Activated CD4-positive, alpha-beta T cell treated with anti-CD3 and anti-CD28 coated beads, Interleukin-2, amount 50 U/mL, for 24 hours (primary cell): ENCODE measurements at places on chromosomes 1 and 21.
A peak's percentile ranks its signal among the peaks of the same experiment; 100 is the strongest.

DNA sequence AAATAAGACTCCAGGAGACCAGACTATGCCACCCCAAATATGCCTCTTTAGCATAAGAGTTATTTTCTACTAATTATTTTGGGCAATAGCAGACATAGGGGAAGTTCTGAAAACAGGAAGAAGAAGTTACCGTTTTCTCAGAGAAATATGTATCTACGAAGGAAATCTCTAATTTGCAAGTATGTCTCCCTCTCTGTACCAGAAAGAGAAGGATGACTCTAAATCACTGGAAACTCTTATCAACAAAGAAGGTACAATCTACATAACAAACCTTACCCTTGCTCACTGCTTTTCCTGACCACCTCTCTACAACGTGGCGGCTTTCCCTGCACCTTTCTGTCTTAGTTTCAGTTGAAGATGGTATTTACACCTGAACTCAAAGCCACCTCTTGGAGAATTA, 49.0 kb downstream of the OMA1 start:
- no peak for DNase-seq

GRCh38 chr1:86741947-86742572, 37.7 kb downstream of the SH3GLB1 start:
- DNase-seq: peak; percentile 22

DNA sequence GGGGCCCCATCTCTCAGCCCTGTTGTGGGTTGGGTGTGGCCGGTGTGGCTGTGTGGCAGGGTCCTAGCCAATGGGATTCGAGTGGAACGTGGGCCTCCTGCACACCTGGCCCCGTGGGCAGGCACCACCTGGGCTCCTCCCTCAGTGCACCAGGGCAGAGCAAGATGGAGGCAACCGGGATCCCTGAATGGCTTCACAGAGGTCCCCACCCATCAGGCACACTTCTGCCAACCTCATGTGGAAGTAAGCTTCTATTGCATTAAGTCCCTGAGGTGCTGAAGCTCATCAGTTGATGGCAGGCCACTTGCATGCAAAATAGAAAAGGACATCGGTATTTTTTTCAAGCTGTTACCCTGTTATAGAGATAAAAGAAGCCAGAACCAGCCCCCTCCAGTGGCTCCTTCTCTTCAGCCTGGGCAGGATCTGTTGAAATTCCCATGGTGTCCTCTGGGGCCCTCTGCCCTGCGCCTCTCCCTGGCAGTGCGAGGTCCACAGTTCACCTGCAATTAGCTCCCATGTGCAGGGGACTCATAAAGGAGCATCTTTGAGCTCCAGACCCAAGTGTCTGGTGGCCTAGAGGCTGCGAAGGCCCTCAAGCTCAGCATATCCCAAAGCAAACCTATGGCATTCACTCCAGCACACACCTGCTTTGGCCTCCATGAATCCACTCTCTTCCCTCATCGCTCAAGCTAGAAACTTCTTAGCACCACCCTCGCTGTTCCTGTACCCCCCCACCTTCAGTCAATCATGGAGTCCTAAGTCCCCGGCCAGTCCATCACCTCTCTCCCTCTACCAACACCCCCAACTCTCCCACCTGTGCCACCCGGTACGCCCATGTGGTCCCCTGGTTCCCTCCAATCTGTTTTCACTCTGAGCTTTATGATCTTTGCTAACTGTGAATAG, 2.1 kb upstream of the SLC45A1 start:
- no peak for DNase-seq

GRCh38 chr1:14377386-14377785, 221.1 kb upstream of the KAZN start:
- no peak for DNase-seq

DNA sequence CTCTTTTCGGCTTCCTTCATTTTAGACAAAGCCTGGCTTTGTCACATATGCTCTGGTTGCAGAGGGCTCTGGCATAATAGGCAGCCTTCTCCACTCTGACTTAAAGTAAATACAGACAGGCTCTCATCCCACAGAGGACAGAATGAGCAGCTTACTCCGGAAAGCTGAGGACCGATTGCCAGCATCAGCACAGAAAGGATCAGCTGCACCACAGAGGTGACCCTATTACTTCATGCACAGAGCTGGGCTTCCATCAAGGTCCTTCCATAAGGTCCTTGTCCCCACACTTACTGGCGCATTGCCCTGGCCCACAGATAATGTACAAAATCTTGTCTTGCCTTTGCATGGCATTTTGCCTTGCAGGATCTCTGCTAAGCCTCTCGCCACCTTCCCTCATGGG, 67.6 kb downstream of the SEC16B start:
- DNase-seq: no peak

DNA sequence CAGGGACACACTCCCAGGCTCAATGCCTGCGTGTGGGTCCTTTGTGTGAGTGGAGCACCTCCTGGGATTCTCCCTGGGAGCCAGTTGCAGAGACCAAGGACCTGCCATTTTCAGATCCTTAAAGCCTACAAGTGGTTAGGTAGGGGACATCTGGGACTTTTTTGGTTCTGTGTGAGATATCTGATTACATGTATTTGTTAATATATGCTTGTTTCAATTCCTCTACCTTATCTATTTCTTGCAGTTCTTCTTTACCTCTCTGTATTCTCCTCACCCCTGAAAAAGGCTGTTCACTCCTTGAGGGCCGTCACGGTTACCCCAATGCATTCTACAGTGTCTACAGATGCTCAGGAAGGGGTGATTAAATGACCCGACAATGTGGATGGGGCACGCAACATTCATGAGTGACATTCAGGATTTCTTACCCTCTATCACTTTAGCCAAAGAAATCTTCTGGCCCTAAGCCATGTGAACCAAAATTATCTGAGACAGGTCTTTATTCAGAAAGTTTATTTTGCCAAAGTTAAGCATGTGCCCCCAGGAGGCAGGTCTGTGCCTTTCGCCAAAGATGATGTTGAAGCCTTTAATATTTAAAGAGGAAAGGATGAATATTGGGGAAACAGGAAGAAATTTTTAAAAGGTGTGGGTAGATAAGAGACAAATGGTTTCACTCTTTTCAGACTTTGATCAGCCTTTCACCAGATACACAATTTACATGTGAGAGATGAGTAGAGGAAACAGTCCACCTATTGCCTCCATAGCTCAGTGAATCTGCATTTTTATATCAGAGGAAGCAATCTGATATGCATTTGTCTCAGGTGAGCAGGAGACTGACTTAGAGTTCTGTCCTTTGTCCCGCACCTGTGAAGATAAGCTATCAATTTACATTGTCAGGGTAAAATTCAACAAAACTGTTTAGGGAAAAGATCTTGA, 44.6 kb upstream of the MPZL1 start:
- DNase-seq: no peak

DNA sequence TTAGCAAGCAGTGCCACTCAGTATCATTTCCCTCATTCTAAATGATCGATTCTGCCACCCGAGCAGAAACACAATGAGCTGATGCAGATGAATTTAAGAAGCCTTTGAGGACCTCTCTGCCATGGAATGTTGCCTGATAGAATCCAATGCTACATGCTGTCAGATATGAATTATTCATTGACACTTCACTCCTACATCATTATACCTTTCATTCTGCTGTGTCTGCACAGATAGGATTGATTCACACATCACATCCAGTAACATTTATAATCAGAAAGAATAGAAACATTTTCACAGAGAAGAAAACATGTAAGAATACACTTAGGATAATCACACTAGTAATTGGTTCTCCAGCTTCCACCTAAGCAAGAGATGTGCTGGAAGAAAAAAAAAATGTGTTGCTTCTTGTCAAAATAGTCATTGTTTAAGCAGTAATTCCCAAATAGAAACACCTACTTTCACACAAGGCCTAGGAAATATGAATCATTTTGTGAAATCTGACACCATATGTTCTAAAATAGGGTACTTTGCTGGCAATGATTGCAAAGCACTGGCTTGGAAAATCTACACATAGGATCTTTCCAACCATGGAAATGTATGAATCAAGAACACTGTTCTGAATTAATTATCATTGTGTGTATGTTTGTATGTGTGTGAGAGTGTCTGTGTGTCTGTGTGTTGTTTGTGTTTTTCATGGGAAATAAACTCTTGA, 110.1 kb downstream of the GRIK1 start:
- no peak for DNase-seq

GRCh38 chr1:234570329-234571120, 39.5 kb downstream of the IRF2BP2 start:
- no peak for DNase-seq

DNA sequence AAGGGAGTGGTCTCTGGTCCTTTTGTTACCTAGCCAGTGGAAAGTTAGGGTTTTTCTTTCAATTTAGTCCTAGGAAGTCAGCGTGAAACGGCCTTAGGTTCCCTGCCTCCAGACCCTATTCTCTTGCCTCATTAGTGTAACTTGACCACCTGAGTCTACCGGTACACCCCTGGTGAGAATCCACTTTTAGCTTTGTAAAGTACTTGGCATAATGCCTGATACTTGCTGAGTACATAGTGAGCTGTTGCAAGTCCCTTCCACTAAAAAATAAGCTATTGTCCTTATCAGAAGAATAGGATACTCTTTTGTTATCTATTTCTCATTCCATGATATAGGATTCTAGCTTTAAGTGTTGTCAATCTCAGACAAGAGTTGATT, 228.8 kb downstream of the ST6GALNAC3 start:
- no peak for DNase-seq

GRCh38 chr1:44985747-44986359, 542 bp downstream of the EIF2B3 start:
- no peak for DNase-seq

GRCh38 chr1:154407198-154408091, 2.3 kb downstream of the IL6R start:
- peak; percentile 60 for DNase-seq

- no peak for DNase-seq
Measured at GRCh38 chr21:34626131-34626530, 11.2 kb upstream of the RCAN1 start.

DNA sequence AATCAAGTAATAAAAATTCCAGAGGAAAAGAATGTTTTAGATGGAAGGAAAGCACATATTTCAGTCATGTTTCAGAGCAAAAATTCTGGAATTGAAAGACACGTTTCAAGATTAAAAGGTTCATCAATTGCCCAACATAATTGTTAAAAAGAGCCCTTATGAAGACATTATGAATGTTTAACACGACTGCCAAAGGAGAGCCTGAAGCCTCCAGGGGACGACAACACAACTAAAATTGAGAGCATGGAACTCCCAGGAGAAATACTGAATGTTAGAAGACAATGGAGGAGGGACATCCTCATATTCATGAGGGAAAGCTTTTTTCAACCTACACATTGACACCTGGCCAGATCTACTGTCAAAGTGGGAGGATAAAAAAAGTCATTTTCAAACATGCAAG, 16.0 kb downstream of the OR2T11 start:
- DNase-seq: peak; percentile 37

- DNase-seq: no peak
Measured at GRCh38 chr1:232980986-232981560, 30.7 kb downstream of the NTPCR start.

- peak; percentile 3 for DNase-seq
Measured at GRCh38 chr1:53890522-53890941, 935 bp upstream of the YIPF1 start.

DNA sequence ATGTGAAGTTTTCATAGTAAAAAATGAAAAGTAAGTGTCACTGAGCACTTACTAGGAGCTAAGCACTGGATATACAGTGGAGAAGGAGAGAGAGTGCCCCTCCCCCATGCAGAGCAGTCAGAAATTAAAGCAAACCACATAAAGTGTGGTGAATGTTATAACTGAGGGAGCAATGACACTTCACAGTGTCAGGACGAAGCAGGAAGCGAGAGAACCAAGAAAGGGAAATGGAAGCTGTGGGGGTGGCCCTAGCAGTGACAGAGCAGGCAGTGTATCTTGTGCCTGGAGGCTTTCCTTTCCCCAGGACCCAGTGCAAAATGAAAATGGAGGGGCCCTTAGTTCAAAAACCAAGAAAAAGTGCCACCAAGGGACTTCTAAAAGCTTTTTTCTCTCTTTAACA, 21.5 kb upstream of the RCAN3 start:
- DNase-seq: no peak

GRCh38 chr1:214216779-214217178, 64.2 kb upstream of the SMYD2 start:
- DNase-seq: no peak

DNA sequence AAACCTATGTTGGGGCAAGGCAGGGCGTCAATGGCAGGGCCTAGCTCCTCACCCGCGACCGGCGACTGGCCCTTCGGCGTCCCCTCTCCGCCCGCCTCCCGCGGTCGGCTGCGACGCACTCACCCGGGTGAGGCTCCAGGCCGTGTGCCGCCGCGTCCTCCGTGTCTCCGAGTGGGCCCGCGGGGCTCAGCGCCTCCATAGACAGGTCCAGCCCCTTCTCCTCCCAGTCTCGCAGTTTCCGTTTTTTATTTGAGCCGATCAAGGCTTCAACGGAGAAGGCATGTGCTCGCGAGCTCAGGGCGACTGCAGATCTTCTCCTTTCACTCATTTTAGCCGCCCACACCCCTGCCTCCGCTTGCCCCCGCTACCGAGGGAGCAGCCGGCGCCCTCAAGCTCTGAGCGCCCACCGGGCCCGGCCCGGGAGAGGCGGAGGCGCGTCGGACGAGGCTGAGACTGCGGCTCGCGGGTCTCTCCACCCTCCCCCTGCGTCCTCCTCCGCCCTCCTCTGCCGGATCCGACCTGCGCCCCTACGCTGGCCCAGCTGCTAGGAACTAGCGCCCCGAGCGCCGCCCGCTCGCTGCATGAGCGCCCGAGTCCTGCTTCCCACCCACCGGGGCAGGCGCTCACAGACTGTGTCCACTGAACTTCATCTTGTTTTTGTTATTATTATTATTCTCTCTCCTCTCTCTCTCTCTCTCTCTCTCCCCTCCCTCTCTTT, 516 bp downstream of the TBX15 start:
- DNase-seq: no peak

GRCh38 chr1:94115900-94116436, 5.0 kb downstream of the ABCA4 start:
- no peak for DNase-seq

- DNase-seq: no peak
Measured at GRCh38 chr1:223770621-223771315, 58.4 kb downstream of the CAPN2 start.

GRCh38 chr1:179816196-179816960, 61.2 kb downstream of the TOR1AIP2 start:
- DNase-seq: no peak

- DNase-seq: peak; percentile 49
Measured at GRCh38 chr1:10909697-10910680, 102.5 kb upstream of the TARDBP start.
